ENCODE measurements at places on chromosomes 1 and 21.

- peak; percentile 43 for DNase-seq
These were observed 2.8 kb upstream of the ZBTB7B start for GRCh38 chr1:154999571-155000410.

- DNase-seq = no peak
These were observed 6.9 kb upstream of the RABGAP1L start for GRCh38 chr1:174152427-174152826.

DNA sequence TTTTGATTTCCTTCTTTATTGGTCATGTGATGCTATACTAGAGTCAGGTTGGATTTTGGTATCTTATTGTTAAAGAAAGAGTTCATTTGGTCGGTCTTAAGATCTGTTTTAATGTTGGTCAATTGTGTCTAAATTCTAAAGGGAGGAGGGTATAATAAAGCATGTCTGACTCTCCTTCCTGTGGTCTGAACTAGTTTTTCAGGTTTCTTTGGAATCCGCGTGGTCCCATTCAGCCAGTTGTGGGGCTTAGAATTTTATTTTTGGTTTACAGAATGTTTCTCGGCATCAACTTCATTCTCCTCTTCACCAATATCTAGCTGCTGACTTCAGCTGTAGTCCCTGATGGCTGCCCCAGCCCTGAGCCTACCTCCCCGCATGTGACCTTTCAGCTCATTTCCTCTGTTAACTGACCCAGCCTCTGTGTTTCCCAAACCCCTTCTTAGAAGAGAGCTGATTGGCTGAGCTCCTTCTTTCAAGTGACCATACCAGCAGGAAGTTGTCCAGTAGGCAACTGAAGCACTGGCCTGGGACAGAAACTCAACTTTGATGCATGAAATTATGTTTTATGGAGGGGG, 8.7 kb upstream of the MYOC start:
- DNase-seq = no peak

- no peak for DNase-seq
These were observed 45.2 kb downstream of the CHODL start for GRCh38 chr21:18289876-18290275.

GRCh38 chr21:35484032-35484431, 434.9 kb upstream of the RUNX1 start:
- DNase-seq = no peak

GRCh38 chr1:58966103-58966916, 182.5 kb upstream of the JUN start:
- no peak for DNase-seq

- DNase-seq = no peak
These were observed 410.6 kb upstream of the NR5A2 start for GRCh38 chr1:199616947-199617346.

GRCh38 chr1:44282704-44283426, 69.6 kb downstream of the DMAP1 start:
- no peak for DNase-seq
